Activated CD4-positive, alpha-beta T cell treated with anti-CD3 and anti-CD28 coated beads, Interleukin-2, amount 50 U/mL, for 24 hours (primary cell): ENCODE measurements at places on chromosomes 6 and 20.

DNA sequence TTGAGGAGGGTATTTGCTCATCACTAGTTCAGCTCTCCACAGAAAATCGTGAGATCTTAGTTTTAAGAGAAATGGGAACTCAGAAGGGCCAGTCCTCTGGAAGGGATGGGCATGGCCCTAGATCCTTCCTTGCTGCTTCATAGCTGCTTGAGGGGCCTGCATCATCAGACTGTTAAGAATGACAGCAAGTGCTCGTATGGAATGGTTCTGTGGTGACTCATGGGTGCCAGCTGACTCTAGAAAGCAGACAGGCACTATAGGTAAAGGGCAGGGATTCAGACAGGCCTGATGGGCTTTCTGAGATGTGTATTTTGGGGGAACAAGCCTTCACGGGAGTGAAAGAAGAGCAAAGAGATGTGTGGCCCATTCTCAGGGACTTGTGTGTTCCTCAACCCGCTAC, 90.8 kb downstream of the MYLK4 start:
- DNase-seq = no peak

DNA sequence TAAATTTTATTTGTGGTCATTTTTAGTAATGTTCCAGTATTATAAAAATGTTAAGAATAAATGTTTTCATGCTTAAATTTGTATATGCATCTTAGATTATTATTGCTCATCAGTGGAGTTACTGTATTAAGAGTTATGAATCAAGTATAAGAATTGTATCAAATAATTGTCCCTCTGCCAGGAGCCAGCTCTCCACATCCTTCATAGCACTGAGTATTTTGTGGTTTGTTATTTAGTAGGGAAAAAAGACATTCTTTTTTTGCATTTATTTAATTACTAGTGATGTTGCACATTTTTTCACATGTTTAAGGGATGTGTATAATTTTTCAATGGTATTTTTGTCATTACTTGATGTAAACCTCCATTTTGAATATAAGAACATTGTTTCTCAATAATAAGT, 102.0 kb downstream of the ADGRB3 start:
- DNase-seq = no peak

DNA sequence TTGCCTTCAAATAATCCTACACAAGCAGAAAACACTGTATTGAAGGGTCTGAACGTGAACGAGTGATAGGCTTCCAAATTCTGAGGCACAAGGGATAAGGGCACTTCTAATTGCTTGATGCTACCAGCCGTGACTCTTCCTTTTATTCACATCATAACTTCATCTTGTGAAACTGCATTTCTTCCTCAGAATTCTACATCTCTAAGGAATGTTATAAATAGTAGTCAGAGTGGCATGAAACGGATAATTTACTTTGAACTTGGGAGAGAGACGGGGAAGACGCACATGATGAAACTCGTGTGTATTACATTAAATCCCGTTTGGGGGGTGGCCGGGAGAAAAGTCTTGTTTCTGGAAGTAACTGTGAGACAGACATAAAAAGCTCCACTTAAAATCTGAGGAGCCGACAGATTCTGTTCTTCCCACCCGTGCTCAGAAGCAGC, 754 bp downstream of the HDDC2 start:
- no peak for DNase-seq

GRCh38 chr6:41934278-41935192, 7.1 kb downstream of the CCND3 start:
- DNase-seq = no peak

DNA sequence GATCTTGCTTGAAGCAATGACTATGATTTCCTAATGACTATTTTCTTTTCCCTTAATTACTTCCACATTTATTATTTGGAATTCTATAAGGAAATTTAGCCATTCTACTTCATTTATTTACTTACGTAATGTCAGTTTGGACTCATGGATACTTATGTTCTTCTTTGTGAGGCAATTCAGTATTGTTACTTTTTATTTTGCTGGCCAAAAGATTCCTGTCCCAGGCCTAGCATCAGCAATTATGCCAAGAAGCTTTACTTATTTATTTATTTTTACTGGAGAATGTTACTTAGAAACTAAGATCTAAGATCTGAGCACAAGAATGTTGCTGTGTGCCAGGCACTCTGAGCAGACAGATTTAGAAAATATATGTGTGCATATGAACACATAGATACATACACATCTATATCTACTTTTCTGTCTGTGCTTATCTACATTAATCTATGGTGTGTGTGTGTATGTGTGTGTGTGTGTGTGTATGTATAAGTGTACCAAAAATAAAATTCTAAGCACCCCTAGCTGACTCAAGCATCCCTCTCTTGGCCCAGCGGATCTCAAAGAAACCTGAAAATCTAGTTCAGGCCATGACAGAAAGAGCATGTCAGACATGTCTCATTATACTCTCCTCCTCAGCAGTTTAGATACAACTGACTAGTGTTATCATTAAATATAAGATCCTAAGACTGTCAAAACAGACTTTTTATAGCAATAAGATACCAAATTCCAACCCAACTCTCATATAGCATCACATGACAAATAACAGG, 640.0 kb upstream of the GJE1 start:
- DNase-seq = no peak

- no peak for DNase-seq
These were observed 178.7 kb upstream of the IRAK1BP1 start for GRCh38 chr6:78688668-78689067.

DNA sequence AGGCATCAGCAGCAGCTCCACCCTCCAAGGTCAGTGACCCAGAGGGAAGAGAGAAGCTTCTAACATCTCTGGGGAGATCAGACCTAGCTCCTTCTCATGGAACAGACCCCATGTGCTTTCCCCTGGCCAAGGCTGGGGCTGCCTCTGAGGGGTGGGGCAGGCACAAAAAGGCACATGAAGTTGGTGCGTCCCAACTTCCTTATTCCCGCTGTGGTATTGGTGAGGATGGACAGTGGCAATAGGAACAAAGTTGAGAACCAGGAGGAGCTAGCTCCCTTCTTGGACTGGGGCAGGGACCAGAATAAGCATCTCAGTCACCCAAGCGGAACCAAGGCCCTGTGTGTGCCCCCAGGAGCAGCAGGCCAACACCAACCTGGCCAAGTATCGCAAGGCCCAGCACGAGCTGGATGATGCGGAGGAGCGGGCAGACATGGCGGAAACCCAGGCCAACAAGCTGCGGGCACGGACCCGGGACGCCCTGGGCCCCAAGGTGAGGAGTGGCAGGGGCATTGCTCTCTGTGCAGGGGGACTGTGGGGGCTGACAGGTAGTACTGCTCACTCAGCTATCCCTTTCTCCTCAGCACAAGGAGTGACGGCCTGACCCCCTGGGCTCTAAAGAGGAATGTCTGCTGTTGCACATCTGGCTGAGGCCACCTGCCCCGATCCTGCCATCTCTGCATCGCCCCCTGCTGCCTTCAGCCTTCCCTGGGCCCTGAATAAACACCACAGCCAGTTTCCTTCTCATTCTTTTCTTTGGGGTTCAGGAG, 46.1 kb downstream of the MYH7B start:
- DNase-seq = no peak

DNA sequence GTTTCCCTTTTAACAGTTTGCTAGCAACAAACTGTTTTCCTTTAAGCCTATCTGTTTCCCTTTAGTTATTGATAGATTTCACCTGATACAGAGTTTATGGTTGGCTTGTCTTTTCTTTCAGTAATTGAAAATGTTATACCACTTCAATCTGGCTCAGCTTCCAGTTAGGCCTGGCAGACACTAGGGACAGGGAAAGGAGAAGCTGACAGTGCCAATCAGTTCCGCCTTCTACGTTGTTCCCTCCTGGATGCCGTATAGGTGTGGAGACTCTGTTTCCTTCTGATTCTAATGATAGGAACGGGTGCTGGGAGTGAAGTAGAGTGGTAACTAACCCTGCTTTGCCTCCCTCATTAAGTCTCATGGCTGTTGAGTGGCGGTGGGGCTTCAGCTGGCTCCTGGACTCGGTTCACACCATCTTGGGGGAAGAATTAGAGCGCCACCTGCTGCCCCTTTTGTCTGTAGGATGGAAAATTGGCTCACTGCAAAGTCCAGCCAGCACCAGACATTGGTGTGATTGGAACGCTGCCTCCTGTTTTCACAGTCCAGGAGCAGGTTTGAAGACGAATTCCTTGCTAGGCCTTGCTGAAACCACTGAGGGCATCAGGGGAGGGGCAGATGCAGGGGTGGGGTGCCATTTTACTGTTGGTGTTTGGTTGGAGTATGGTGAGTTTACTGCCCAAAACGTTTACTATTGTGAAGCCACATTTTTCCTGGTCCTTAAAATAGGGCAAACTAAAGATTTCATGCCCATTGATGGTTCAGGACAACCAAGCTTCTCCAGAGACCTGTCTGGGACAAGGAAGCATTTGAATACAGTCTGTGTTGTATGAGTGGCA, 1729.5 kb downstream of the GRIK2 start:
- no peak for DNase-seq

GRCh38 chr6:54758340-54758739, 88.2 kb upstream of the FAM83B start:
- no peak for DNase-seq

- DNase-seq = no peak
These were observed at the start of gene SNAP25 for GRCh38 chr20:10218536-10219451. TSS of gene SNAP25 (plus strand) at chr20:10218830. CDS start at chr20:10275492, 56,662 bp downstream.

DNA sequence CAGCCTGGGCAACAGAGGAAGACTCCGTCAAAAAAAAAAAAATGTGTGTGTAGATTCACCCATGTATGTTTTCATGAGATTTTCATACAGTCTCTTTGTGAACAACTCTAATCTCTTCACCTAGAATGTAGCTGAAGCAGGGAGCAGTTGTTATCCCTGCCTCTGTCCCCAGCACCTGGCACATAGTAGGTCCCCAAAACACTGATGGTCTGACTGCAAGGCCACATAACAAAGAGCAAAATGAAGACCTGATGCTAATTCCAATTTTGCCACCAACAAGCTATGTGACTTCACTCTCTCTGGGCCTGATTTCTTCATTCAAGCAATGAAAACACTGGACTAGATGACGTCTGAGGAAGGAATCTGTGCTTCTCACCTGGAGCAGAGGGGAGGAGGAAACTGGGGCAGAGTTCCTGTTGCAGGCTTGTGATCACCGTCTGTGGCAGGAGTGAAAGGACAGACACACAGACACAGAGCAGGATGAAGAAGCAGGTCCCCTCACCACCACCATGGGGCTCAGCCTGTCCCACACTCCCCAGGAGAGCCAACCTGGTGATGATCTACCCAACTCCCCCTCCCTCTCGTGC, 4.6 kb downstream of the SLC44A4 start:
- no peak for DNase-seq

- peak; percentile 16 for DNase-seq
These were observed at the start of gene SLC18B1 for GRCh38 chr6:132797951-132798868. TSS of gene SLC18B1 (minus strand) at chr6:132798637. CDS start at chr6:132798456, 181 bp downstream.

- DNase-seq = no peak
These were observed 97.5 kb upstream of the TMEM30A start for GRCh38 chr6:75381877-75382633.

DNA sequence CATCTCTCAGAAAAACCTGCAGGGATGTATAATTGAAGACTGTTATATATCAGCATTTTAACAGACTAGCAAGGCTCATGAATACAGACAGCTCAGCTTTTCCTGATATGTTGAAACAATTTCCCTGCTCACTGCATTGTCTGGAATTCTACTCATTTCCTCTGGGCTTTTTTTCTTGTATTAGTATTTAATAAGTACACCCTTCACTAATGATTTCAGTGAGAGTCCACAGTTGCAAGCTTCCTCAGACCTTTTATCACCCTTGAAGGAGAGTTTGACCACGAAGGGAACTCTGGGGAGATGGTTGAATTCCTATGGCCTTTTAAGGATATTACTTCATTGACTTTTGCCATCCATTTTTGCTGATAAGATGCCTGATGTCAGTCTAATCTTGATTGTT, 248.7 kb downstream of the ADGB start:
- DNase-seq = no peak

DNA sequence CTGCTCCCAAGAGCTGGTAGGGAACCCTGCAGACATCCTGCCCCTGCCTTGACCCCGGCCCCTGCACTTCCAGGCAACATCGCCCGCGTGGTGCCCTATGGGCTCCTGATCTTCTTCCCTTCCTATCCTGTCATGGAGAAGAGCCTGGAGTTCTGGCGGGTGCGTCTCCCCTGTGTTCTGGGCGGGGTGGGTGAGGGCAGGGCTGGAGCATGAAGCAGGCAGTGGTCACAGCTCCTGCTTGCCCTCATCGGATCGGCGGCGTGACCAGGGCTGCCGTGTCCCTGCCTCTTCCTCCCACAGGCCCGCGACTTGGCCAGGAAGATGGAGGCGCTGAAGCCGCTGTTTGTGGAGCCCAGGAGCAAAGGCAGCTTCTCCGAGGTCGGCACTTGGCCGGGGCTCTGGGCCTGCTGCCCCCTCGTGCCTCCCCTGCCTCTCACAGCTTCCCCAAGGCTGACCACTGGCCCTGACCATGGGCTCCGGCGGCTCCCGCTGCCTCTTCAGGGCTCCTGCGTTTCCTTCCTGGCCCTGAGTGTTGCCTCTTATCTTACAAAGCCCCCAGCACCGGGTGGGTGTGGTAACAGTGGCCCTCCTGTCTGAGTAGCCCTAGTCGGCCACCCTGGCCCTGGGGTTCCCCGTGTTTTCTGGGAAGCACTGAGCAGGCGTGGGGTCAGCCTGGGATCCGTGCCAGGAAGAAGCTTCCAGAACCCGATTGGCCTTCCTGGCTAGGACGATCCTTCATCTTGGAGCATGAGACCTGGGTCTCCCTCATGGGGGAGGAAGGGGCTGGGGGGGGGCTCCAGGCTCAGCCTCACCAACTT, 8.0 kb upstream of the TNFRSF6B start:
- DNase-seq = no peak

DNA sequence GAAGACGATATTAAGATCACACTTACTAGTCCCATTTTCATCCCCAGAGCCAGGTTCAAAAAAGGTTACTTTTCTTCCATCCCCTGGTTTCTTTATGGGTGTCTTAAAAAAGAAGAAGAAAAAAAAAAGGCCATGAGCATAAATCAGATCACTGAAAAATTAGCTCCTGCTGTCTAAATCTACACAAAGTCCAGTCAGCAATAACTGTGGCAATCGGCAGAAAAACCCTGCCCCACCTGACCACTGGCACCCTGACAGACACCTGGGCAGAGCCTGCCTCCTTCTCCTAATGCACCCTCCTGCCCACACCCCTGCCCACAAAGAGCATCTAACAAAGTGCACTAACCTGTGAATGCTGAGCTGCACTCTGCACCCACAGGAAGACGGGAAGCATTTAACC, 69.8 kb downstream of the STAU1 start:
- DNase-seq = no peak

- DNase-seq = no peak
These were observed 69.0 kb upstream of the CD93 start for GRCh38 chr20:23155141-23155590.

GRCh38 chr6:25366903-25367545, 87.8 kb downstream of the CARMIL1 start:
- DNase-seq = no peak
